NCI-H1417 (cell line): ENCODE measurements at places on chromosomes 11 and 22.

DNA sequence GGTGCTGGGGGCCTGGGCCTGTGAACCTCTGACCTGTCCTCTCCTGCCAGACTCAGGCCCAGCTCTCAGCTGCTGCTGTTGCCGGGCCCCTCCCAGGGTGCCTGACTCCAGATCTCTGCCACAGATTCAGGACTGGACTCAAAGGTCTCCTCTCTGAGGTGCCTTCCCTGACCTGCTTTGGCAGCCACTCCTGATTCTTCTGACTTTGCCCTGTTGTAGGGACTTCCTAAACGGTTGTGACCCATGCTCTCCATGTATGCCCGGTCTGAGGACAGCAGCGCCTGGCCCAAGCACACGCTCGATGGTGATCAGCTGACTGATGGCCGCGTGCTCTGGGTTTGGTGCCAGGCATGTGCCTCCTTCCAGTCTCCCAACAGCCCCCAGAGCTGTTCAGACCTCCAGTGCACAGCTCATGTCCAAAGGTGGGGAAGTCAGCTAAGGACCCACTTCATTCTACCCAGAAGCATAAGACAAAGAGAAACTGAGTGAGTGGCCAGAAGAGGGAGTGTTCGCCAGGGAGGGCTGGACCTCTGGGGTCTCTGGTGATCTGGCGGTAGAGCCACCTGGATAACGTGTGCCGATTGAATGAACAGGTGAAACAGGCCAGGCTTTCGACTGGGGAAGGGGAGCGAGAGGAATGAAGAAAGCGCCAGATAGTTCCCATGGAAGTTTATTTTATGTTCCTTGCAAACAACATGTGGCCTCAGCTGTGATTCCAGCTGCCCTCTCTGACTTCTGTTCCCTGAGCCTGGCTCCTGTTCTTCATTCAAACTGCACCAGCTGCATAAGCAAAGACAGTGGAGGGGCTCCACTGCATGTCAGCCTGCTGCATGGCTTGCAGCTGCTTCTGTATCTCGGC lies 8.1 kb upstream of the TOP3B start:
- DNase-seq, result no peak

DNA sequence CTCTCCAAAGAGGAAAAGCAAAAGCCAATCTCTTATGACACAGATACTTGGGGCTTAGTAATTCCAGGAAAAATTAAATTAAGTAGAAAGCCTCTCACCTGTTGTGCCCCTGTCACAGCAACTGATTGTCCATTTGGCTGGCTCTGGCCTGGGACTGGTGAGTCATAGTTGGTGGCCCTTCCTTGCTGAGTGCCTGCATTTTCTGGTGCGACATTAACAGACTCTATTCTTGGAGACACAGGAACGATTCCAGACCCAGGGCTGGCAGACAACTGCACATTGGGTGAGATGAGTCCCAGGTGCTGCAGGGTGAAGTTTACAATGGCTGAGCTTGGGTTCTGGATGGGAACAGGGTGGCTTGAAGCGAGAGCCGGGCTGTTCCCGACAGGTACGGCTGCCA lies 15.6 kb downstream of the E2F8 start:
- no peak for DNase-seq

- DNase-seq, result no peak
These were observed 4.2 kb downstream of the APOBEC3H start for GRCh38 chr22:39101226-39101625.

DNA sequence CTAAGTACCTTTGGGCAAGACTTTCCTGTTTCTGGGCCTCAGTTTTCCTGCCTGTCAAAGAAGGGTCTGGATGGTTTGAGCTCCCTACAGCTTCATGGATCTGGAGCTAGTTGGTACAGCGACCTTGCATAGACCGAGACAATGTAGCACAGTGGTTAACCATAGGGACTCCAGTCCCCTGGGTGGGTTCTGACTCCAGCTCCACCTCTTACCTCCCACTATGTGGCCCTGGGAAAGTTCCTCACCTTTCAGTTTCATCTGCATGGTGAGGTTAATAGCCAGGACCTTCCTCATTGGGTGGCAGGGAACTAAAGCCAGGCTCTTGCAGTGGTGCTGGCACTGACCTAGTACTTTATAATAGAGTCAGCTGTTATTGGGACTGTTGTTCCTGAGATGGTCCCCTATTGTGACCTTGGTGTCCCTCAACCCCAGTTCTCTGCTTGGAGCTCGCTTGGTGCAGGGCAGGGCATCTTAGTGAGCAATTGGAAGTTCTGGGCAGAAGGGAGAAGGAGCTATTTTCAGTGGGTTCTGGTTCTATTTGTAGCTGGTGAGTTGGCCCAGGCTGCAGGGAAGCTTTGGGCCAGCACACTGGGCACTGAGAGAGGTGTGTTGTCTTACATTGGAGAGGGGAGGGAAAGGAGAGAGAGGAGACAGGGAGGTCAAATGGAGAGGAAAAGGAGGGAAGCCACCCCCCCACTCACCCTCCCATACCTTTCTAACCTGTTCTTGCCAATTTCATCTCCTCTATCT lies 10.7 kb upstream of the MTMR3 start:
- no peak for DNase-seq

GRCh38 chr11:95641495-95641894 lies 148.1 kb downstream of the FAM76B start:
- no peak for DNase-seq

GRCh38 chr22:27718186-27719035 lies 83.1 kb downstream of the MN1 start:
- no peak for DNase-seq

DNA sequence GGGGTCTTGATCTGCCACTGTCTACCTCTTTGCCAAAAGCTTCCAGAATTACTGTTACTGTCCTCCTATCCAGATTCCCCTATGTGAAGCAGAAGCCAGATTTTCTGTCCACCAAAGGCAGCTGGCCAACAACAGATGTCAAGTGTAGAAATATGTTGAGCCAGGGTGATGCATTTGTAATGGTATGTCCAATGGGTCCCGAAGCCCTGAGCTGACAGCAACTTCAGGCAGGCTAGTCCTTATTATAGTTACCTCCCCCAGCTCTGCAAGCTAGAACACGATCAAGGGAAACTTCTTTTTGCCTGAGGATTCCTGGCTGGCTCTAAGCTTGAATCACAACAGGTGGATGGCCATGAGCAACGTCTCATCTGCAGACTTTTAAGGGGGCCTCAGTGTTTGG lies 10.2 kb downstream of the PAMR1 start:
- DNase-seq, result no peak

- peak; percentile 80 for DNase-seq
These were observed 162.6 kb downstream of the BUD13 start for GRCh38 chr11:116610190-116610589.

GRCh38 chr11:44483919-44484610 lies 81.4 kb upstream of the CD82 start:
- no peak for DNase-seq

GRCh38 chr11:102513869-102514268 lies 16.7 kb downstream of the MMP7 start:
- no peak for DNase-seq

DNA sequence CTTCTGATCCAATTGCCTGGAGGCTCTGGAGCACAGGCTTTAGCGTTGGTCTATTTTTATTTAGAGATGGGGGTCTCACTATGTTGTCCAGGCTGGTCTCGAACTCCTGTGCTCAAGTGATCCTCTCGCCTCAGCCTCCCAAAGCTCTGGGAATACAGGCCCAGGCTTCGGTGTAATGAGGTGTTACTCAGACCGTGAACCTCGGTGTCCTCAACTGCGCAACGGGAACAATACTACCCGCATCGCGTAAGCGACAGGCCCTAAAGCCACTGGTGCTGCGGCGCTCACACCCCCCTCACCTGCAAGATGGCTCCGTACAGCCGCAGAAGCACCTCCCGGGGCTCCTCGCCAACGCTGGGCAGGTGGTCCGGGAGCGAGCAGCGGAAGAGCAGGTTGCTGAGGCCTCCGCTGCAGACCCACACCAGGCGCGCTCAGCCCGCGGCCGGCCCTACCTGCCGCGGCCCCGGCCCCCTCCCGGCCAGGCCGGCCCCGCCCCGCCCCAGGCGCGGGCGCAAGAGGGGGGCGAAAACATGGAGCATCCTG lies 628 bp downstream of the CHKB start:
- no peak for DNase-seq

GRCh38 chr11:37087650-37088572 lies 489.9 kb upstream of the RAG2 start:
- no peak for DNase-seq

DNA sequence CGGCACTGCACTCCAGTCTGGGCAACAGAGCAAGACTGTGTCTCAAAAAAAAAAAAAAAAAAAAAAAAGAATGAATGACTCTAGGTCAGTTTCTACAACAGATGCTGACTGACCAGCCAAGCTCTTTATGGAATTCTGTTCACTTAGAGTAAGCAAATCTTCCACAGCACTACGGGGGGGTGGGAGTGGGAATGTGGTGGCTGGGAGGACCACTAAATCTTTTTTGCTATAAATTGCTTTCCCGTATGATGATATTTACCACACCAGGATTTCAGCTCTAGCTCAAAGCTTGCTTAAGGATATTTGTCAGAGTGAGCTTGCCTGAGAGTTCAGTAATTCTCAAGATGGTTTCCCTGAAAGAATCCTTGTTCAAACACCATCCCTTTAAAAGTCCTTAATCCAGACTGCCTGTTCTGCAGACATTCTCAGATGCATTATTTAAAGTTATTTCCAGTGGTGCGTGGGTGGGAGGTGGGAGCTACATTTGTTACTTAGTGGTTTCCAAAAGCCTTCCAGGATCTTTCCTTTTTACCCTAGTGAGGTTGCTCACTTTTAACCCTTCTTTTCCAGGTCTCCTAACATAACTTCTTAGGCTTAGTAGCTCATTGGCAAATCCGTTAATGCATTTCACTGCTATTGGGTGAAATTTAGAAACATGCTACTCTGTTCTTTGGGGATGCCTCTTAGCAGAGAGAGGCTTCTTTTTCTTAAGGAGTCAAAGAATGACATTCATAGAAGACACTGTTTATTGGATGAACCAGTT lies 65.9 kb downstream of the UBASH3B start:
- no peak for DNase-seq
